ENCODE measurements at places on chromosomes 6 and 20.

- no peak for DNase-seq
These were observed 258.2 kb downstream of the EYS start for GRCh38 chr6:65448866-65449265.

DNA sequence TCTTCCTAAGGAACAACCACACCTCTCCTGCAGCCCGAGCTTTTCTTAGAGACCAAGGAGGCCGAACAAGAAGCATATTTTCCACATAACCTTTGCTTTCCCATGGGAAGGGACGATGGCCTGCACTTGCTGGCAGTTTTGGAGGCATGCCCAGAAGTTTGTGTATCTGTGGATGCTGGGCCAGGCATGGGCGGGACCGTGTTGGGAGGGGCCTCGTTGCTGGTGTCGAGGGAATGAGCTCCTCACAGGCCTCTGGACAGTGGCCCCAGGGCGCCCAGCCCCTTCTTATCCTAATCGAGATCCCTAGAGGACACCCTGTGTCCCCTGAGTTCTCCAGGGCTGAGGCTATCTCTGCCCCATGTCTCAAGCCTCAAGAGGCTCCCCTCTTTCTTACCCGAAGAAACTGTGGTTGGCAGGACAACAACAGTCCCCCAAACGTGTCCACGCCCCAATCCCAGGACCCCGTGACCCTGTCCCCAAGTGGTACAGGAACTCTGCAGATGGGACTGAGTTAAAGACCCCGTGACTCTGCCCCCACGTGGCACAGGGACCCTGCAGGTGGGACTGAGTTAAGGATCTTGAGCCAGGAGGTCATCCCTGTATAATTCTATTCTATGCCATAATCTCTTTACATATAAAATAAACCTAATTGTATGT, 99.5 kb upstream of the BHLHE23 start:
- no peak for DNase-seq

- DNase-seq, result no peak
These were observed 260.0 kb downstream of the C6orf118 start for GRCh38 chr6:165049362-165049761.

DNA sequence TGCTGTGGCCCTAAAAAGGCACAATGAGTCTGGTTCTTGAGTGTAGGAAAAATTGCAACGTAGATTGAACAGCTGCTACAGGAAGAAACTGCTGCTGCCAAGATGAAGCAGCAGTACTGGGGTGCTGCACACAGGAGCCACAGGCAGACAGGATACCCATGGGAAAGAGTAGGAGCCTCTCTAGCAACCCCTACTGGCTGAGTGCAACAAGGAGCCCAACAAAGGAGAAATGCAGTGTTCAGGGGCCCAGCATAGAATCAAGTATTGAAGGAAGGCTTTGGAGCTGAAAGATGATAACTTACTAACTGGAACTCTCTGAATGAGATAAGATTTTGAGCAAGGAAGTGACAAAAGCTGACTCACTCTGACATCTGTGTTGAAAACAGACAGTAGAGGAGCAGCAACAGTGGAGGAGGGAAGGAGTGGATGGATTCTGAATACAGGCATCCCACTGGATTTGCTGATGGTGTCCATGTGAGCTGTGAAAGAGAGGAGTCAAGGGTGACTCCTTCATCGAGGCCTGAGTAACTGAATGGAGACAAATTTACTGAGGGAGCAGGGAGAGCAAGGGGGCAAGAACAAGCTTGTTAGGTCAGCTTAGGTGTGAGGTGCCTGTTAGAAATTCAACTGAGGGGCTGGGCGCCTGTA, 534.7 kb upstream of the JARID2 start:
- DNase-seq, result peak; percentile 7

DNA sequence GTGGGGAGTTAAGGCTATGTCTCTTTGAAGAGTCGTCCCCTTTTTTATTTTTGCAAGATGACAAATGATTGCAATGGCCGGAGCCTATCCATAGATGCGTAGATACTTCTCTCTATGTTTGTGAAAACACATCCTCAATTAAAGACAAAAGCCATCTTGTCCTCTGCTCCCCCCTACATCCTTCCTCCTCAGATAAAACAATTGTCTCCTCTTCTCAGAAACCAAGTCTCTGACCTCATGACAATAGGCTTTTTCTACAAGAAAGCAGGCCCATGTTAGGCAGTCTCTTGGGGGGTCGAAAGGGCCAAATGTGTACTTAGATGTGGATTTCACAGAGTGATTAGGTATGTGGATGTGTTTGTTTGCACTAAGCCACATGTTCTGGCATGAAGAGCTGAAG, 51.1 kb upstream of the SSTR4 start:
- DNase-seq, result no peak

DNA sequence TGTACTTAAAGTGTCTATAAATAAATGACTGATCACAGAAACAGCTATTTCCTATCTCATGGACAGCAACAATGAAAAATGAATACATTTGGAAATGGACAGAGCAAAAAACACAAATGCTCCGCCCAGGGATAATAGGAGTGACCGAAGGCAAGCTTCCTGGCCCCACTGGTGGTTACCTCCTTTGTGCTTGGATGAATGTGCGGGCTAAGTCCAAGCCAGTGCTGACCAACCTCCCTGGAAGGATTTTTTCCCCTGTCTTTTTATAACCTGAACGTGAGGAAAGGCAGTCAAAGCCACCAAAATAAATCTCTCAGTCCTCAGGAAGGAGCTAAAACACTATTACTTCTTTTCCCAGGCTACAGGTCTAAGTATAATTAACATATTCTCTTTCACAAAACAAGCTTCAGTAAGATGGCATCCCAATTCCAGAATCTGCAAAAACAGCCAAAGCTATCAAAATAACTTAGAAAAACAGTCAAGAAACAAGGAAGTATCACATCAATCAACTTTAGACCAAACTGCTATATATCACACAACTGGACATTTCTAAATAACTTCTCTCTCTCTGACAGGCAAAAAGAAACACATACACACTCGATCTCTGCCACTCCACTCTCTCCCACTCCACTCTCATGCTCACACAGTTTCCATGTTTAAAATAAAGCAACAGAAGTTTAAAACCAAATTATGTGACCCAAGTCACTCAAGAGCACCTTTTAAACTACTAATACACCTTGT, 10.0 kb downstream of the KIF16B start:
- no peak for DNase-seq

- DNase-seq, result no peak
These were observed 143.8 kb upstream of the CDYL start for GRCh38 chr6:4632421-4632820.

DNA sequence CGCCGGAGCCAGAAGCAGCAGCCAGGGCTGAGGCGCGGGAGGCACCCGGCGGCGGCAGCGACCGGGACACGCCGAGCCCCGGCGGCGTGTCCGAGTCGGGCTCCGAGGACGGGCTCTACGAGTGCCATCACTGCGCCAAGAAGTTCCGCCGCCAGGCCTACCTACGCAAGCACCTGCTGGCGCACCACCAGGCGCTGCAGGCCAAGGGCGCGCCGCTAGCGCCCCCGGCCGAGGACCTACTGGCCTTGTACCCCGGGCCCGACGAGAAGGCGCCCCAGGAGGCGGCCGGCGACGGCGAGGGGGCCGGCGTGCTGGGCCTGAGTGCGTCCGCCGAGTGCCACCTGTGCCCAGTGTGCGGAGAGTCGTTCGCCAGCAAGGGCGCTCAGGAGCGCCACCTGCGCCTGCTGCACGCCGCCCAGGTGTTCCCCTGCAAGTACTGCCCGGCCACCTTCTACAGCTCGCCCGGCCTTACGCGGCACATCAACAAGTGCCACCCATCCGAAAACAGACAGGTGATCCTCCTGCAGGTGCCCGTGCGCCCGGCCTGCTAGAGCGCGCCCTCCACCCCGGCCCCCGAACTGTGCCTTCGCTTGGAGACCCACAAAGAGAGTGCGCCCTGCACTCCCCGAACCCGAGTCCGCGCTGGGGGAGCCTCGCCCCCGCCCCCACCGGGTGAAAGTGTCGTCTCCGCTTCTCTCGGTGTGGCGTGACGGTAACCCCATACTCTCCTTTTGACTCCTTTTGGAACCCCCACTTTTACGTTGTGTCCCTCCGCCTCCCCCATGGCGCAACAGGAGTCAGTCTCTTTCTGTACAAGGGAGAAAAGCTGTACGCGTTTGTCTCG, 1.6 kb downstream of the INSM1 start:
- DNase-seq, result no peak

GRCh38 chr6:151240791-151241642, 1.2 kb downstream of the AKAP12 start:
- peak; percentile 17 for DNase-seq

DNA sequence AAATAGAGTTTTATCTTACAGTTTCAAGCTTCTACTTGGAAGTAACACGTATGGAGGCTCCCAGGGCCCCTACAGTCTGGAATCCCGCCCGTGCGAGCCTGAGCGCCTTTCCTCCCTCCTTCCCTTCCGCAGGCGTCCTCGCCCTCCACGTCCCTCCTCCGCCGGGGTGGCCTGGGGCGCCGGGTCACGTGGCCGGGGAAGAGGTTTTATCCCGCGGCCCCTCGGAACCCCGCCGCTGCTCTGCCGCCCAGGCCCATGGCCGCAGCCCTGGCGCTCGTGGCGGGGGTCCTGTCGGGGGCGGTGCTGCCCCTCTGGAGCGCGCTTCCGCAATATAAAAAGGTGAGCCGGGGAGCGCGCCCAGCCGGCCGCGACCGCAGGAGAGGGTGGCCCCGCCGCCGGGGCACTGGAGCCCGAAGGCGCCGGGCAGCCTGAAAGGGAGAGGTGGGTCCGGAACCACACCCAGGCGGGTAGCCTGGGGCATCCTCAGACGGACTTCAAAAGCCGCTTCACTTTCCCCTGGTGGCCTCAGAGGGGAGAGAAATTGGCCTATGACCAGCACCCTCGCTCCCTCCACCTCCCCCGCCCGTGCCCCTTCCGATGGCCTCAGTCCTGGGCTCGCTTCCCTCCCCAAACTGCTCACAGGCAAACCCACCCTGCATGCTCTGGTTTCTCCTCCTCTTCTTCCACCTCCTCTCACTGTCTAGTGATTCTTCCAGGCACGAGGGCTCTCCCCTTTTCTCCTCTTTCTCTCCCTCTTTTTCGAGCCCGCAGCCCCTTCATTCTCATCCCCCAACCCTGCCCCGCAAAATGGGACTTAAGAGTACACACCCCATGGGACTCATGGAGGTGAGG, at the start of gene CLPSL2:
Gene CLPSL2 (plus strand): TSS at position 235 of the 852 bp plus-strand sequence. CDS start 21 bp downstream, at position 256.
- DNase-seq, result no peak

DNA sequence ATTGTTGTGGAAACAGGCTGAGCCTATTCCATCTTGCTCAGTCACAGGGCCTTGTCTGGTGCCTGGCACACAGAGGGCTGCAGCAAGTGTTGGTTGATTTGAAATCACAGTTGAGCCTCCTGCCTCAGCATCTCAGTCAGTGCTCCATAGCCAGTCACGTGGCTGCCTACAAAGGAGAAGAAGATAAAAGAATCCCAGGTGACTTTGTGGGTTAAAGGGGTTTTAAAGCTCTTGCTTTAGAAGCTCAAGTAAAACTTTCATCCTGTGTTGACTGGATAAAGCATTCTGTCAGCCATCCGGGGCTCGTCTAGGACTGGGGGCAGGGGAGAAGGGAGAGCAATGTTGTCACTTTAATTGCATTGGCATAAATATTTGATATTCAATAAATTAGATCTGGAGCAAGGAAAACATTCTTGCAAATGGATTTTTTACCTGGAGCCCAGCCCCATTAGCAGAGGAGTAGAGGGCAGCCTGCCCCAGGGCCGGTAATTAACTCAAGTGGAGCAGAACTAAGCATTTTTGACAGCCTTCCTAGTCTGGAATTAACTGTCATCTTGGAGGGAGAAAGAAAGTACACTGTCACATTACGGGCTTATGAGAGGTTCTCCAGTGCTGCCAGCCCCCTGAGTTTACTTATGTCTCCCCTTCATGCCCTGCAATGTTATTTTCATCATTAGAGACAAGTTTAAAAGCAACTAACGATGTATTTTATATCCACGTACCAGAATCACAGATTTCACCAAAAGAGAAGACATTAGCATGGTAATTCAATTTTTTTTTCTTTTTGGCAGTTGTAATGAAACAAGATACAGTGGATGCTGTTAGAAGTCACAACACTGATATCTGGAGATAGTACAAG, 71.7 kb upstream of the GTSF1L start:
- no peak for DNase-seq

GRCh38 chr20:63253438-63254231, 628 bp downstream of the NKAIN4 start:
- peak; percentile 57 for DNase-seq

DNA sequence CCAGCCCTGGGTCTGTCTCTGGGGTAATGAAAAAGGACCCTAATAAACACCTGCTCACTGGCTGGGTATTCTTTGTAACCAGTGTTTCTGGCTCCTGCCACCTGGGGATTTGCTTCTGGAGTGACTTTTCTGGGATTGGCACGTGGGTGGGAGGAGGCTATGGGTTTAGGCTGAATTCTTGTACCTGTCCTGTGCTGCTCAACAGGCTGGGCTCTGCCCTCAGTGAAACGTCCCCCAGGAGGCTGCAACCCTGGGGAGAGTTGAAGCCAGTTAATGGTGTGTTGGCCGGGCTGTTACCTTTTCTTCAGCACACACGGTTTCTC, 6.8 kb downstream of the NPBWR2 start:
- no peak for DNase-seq

DNA sequence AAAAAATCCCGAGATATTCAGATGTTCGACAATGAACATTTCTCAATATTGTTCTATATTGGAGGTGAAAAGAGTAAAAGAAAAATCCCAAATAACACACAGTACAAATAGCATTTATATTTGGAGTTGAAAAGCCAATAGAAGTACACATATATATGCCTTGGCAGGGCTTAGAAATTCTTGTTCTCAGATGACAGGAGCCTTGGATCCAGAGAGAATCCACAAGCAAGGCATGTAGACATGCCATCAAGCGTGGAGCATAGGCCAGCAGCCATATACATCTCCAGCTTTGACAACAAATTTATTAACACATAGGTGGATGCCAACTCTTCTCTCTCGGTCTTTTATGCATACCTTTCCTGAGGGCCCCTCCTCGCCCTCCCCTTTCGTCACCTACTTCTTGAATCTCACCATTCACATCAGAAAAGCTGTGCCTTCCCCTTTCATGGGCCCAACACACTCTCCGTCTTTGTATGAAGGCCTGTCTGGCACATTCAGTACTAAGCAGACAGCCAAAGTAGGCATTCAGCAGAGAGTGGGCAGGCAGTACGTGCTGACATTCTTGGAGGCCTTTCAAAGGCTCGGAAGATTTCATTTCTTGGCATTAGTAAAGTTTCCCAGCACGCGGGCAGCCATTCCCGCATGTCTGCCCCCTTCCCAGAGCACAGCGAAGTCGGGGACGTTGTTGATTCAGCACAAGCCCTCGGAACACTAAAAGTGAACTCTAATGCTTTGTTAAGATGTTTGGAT, 18.2 kb downstream of the NEDD9 start:
- peak; percentile 66 for DNase-seq

- no peak for DNase-seq
These were observed 322.2 kb downstream of the PLCB1 start for GRCh38 chr20:8454137-8454712.

- no peak for DNase-seq
These were observed 8.2 kb downstream of the NT5DC1 start for GRCh38 chr6:116108836-116109235.

GRCh38 chr6:71250099-71250602, 38.5 kb upstream of the OGFRL1 start:
- no peak for DNase-seq

- DNase-seq, result no peak
These were observed 44.5 kb downstream of the UST start for GRCh38 chr6:148791372-148791771.

- DNase-seq, result no peak
These were observed 882.7 kb upstream of the FLRT3 start for GRCh38 chr20:15220009-15220656.

Measured in amygdala (tissue), 56 donors.